GM12864 (cell line): ENCODE measurements at places on chromosomes 1 and 21.

DNA sequence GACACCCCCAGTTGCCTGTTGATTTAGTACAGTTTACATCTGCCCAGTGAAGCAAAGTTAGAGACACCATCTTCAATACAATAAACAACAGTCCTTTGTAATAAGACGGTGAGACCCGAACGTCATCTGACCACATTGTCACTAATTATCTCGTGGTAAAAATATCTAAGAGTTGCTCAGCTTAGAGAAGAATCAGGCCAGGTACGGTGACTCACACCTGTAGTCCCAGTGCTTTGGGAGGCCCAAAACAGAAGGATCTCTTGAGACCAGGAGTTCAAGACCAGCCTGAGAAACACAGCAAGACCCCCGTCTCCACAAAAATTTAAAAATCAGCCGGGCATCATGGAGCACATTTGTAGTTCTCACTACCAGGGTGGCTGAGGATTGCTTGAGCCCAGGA, 53.5 kb downstream of the CD34 start:
- no peak for DNase-seq

DNA sequence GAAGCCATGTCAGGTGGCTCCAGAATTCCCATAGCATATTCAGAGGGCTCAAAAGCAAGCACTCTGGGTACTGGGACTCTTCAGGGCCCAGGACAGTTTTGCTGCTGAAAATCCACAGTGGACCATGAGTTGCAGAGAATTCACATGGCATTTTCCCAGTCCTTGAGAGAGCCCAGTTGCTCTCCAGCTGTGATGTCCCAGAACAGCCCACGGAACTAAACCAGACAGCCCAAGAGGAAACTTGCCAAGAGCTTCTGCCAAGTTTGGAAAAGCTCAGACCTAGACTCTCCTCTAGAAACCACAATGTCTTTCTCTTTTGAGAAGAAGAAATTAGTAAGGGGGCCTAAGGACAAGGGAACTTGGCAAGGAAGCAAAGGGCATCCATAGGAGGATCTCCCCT, 69.4 kb downstream of the RGS2 start:
- DNase-seq, result no peak

DNA sequence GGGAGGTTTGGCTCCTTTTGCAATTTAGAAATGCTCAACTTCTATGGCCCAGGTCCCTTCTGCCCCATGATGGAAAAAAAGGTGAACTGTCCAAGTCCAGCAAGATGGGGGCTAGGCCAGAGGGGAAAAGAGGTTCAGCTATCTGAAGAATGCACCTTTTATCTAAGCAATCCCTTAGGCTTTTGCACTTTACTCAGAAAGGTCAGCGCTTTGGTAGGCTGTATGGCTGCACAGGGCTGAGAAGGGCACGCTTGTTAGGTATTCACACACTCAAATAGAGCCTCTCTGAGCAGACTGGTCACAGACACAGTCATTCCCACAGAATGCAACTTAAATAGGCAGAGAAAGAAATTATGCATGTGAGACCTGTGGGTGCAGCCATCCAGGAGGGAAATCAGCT, 31.0 kb downstream of the KANK4 start:
- no peak for DNase-seq

DNA sequence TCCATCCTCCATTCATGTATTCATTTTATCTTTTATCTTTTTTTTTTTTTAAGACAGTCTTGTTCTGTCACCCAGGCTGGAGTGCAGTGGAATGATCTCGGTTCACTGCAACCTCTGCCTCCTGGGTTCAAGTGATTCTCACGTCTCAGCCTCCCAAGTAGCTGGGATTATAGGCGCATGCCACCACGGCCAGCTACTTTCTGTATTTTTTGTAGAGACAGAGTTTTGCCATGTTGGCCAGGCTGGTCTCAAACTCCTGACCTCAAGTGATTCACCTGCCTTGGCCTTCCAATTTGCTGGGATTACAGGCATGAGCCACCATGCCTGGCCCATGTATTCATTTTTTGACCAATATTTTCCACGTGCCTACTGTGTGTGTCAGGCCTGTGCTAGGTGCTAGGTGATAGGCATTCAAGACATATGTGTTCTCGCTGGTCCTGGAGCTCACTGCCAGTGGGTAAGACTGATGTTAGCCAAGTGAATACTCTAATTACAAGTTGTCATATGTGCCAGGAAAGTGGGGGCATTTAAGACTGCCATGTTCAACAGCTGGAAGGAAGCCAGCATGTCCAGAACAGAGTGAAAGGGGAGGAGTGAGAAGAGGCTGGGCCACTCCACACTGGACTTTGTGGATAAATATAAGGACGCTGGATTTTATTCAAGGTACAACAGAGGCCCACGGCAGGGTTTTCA, 5.3 kb upstream of the CELSR2 start:
- DNase-seq, result no peak

DNA sequence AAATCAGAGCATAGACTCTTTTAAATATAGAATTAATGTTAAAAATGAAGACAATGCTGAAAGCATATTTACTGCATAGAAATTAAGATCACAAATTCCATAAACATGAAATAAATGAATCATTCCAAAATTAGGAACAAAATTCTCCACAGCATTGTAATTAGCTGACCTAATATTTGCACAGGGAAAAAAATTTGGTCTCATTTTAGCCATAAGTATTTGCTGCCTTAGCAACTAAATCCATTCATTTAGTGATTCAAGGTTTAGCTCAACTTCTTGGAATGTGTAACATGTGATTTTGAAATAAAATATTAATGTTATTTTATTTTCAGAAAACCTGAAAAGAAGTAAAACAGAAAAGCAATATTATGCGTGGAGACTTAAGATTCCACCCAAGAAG, 25.5 kb downstream of the ADAMTS5 start:
- no peak for DNase-seq

GRCh38 chr1:208351838-208352237, 107.7 kb upstream of the PLXNA2 start:
- DNase-seq, result no peak

DNA sequence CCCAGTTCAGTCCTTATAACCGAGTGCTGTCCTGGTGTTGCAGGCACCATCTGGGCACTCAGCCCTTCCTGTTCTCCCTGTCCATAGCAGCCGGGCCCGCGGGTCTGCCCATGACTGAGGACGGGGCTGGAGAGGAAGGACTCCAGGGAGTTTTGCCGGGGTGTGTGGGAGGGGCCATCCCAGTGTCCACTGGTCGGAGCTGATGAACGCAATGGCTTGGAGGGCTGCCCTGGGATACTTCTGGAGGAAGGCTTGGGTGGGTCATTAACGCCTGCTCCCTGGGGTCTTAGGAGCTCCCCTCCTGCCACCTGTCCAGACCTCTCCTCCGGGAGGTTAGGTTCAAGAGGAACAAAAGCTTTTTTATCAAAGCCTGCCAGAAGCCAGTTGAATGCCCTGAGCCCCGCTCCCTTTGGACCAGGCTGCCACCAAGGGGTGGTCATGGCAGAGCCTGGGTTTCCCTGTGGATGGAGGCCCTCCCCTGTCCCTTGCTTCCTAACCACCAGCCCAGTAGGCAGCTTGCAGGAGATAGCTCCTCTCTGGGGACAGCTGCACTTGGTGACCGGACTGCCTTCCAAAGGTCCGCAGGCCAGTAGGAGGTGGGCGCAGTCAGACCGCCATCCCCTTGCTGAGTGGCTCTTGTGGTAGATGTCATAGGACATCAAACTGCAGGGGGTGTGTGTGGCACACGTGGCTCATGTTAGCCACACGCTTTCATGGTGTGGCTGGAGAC, 61.3 kb downstream of the TRIM11 start:
- no peak for DNase-seq

DNA sequence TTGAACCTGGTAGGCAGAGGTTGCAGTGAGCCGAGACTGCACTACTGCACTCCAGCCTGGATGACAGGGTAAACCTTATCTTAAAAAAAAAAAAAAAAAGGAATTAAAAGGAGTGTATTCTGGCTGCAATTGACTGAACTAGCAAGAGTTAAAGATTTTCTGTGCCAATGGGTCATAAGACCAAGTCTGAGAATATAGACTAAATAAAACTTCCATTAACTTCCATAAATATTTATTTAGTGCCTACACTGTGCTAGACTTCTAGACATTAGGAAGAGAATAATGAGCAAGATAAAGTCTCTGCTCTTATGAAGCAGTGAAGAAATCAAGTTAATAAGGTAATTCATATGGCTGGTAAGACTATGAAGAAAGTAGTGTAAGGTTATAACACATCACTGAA, 27.2 kb downstream of the DPH5 start:
- DNase-seq, result no peak

DNA sequence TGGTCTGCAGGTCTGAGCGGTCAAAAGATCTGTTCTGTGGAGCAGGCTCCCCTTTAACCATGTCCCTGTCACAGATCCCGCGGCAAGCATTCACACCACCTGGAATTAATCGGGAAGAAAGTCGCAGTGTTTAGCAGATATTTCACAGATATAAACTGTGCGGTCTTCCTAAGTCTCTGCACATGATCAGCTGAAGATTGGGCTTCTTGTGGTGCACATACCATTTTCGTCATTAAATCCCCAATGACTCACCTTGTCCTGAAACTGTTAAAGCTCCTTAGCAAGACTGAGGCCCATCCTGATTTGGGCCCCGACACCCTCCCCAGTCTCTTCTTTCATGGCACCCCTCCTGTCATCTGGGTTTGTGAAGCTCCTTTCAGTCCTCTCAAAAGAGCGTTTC, 158.8 kb downstream of the KIF26B start:
- no peak for DNase-seq

DNA sequence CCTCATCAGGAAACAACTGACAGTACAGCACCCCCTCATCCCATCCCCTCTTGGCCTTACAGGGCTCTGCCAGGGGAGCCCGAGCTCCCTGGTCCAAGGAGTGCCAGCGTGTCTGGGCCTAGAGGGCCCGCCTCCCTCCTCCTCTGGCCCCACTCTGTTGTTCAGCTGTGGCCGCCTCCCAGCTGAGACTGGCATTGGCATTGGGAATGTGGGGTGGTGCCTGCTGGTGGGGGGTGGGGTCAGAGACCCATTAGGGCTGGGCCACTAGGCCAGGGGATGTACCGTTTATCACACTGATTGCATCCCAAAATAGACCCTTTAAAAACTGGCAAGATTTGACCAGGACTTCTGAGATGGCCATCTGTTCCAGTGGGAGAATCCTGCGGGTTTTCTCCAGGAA, 1.4 kb downstream of the LDLRAP1 start:
- DNase-seq, result no peak

DNA sequence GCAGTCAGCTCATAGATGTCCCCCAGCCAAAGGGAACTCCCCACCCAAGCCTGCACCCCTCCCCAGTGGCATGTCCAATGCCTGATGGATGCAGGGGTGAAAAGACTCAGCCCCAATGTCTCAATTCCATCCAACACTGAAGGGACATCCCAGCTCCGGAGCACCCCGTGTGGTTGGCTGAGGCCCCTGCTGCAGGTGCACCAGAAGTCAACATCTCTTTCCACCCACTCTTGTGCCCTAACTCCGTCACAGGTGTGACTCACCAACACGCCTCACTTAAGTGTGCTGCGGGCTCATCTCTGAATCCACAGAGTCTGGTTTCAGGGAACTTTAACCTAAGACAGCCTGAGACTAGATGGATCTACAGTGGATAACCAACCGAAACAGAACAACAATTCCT, 40.9 kb upstream of the ZBTB18 start:
- no peak for DNase-seq

GRCh38 chr1:245663841-245664240, 509.1 kb downstream of the KIF26B start:
- DNase-seq, result no peak

DNA sequence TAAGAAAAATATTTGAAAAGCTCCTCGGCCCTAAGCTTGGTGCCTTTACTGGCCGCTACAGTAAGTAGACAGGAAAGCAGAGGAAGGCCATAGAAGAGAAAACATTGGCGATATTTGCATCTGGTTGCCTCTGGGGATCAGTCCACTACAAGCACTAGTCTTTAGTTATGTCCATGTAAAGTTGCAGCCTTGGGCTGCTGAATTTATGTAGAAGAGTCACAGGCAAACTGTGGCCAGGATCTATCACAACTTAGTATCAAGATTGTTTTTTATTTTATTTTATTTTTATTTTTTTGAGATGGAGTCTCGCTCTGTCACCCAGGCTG, 228.7 kb upstream of the CAMK1G start:
- DNase-seq, result no peak

DNA sequence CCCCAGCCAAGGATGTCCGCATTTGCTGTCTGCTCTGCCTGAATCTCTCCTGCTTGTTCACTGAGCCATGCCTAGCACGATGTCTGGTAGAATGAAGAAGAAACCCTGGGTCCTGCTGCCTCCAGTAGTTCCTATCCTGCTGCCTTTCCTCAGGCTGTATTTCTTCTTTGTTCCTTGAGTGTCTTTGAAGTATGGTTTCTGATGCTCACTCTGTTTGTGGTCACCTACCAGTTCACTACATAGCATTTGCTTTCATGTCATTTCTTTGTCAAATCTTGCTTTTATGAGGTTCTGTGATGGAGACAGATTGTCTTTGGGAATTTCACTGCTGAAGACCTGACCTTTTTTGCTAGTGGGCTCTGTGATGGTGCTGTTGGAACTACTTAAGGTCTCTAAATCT, 5.9 kb downstream of the UCK2 start:
- no peak for DNase-seq

- no peak for DNase-seq
These were observed 37.0 kb upstream of the RD3 start for GRCh38 chr1:211529011-211529410.

GRCh38 chr1:184567637-184568036, 180.8 kb downstream of the C1orf21 start:
- no peak for DNase-seq

- DNase-seq, result no peak
These were observed 136.9 kb downstream of the RWDD3 start for GRCh38 chr1:95370691-95371562.

DNA sequence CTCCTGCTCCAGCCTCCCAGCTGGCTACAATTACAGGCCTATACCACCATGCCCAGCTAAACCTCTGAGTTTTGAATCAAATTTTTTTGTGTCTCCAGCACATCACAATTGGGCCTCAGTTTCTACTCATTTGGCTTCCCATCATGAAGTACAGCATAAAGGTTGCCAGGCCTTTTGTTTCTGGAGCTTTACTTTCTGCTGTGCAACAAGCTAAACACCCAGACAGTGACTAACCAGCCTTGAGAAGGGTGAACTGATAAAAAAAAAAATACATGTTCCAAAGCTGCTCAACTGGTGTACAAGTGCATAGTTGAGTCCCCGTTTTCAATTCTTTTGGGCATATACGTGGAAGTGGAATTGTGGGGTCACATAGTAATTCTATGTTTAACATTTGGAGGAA, 25.1 kb downstream of the TIAM1 start:
- no peak for DNase-seq
